ENCODE measurements at places on chromosomes 12 and 14. TPM values are rescaled to one million over a fixed set of nuclear protein-coding genes. Genes with fewer than 3 reads are reported as not detected.

GRCh38 chr12:93804392-93805179 is 127.4 kb downstream of the CRADD start:
- DNase-seq, result no peak

DNA sequence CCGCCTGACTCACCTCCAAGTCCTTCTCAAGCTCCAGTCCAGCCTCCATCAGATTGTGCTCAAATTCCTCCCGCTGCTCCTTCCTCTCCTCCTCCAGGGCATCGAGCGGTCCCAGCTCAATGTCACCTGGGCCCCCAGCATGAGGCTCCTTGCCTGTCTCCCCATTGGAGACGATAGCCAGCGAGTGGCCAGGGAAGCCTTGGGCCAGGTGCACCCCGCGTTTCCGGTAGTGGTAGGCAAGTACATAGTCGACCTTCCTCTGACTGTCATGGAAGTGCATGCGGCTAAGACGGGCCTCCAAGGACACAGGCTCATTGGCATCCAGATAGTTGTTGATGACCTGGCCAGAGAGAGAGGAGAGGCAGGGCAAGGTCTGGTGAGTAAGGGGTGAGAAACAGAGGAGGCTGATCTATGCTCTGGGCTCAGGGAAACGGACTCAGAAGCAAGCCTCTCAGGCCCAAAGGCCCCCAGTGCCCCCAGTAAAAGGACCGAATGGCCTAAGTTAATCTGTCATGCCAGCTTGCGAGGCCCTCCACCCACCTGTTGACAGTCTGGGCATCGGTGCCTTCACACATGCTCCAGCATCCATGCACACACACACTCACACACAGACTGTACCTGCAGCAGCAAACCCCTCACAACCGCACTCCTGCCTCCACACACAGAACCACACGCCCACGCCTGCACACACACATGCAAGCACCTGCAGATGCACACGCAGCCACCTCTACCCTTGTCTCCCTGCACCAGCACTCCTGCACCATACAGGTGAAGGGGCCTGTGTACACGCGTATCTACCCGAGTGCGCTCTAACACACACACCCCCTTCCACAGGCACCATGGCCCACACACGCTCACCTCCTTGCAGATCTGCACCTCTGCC is 23.8 kb downstream of the ANO2 start:
- no peak for DNase-seq

DNA sequence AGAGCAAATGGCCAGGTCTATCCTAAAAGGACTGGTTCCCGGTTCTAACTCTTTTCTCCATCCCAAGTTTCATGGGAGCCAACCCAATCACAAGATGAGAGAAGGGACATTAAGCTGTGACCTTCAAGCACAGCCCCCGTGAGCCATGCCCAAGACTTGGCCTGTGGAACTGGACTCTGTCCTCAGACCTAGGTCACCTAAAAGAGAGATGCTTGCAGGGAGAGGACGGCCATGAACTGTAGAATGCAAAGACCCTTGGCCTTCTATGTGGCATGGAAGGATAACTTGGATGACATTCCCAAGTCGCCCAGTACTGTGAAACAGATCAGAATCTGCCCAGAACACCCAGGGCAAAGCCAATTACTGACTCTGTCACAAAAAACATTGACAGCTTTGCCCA is 263.5 kb downstream of the DPF3 start:
- no peak for DNase-seq

- peak; percentile 30 for DNase-seq
Observed at GRCh38 chr12:67456431-67456901, 187.3 kb downstream of the CAND1 start.

DNA sequence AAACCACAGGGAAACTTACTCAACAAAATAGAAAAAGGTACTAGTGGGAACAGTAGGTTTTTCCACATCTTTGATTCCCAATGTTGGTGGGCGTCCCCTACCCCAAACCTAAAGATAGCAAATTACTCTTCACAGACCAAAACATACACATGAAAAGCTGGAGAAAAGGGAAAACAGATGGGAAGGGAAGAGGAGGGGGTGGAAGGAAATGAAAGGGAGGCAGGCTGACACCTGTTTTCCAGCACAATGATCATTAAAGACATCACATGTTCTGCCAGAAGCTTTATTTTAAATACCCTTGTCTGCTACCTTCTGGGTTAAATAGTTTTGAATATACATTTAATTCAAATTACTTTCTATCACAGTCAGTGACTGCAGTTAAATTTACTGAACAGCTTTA is 1617.9 kb upstream of the SEL1L start:
- DNase-seq, result no peak

- DNase-seq, result no peak
Observed at GRCh38 chr14:83289390-83289789, 1755.7 kb upstream of the SEL1L start.

The JAG2 gene
- polyA plus RNA-seq, result 28.3 TPM
